ENCODE measurements at places on chromosomes 16 and 17.

DNA sequence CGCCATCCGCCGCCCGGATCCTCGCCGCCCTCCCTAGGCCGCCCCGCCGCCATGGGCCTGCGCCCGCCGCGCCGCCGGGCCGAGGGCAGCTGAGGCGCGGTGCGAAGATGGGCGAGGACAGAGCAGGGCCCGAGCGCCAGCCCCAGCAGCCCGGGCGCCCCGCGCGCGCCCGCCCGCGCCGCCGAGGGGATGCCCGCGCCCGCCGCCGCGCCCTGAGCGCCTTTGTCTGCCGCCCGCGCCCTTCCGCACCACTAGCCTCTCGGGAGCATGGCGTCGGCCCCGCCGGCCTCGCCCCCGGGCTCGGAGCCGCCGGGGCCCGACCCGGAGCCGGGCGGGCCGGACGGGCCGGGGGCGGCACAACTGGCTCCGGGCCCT is 278 bp downstream of the RAB11FIP3 start:
- no peak for DNase-seq

DNA sequence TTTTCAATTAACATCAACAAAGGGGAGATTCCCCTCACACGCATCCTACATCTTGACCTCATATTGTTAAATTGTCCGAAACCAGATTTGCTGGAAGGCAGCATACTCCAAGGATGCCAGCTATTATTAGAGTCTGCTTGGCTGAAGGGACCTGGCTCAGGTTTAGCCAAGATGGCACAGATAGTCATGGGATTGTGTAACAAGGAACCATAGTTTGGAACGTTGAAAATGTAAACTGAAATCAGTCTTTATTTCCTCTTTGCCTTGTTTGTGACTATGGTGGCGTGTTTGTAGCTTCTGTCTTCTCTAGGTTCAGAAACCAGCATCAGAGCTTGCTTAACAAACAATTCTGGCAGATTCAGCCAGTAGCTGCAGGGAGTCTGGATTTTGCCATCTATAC is 5.9 kb downstream of the ARSG start:
- no peak for DNase-seq

- no peak for DNase-seq
Observed at GRCh38 chr17:13407381-13407780, 194.3 kb downstream of the HS3ST3A1 start.

DNA sequence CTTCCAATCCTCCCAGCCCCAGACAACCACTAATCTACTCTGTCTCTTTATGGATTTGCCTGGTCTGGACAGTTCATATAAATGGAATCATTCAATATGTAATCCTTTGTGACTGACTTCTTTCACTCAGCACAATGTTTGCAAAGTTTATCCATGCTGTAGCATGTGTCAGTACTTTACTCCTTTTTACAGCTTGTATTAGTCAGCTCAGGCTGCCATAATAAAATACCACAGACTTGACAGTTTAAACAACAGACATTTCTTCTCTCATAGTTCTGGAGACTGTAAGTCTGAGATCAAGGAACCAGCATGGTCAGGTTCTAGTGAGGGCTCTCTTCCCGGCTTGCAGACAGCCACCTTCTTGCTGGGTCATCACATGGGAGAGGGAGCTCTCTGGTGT is 41.3 kb downstream of the GPRC5B start:
- DNase-seq = no peak

- DNase-seq = no peak
Observed at GRCh38 chr16:79849119-79849518, 248.6 kb upstream of the MAF start.

DNA sequence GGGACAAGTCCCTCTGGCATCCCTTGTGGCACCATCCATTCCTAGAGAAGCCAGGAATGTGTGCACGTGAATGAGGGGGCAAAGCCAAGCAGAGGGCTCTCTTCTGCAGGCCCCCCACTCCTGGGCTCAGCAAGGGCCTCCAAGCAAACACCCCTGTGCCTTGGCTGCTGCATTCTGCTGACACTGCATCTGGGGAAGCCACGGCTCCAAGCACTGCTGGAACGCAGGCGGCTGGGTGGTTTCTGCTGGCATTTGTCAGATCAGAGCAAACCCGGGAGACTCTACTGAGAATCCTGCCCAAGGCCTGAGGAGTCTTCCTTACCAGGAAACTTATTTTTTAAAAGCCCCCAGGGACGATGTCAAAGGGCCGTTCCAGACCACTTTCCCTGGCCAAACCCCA is 23.3 kb downstream of the ATP6V0D1 start:
- no peak for DNase-seq

DNA sequence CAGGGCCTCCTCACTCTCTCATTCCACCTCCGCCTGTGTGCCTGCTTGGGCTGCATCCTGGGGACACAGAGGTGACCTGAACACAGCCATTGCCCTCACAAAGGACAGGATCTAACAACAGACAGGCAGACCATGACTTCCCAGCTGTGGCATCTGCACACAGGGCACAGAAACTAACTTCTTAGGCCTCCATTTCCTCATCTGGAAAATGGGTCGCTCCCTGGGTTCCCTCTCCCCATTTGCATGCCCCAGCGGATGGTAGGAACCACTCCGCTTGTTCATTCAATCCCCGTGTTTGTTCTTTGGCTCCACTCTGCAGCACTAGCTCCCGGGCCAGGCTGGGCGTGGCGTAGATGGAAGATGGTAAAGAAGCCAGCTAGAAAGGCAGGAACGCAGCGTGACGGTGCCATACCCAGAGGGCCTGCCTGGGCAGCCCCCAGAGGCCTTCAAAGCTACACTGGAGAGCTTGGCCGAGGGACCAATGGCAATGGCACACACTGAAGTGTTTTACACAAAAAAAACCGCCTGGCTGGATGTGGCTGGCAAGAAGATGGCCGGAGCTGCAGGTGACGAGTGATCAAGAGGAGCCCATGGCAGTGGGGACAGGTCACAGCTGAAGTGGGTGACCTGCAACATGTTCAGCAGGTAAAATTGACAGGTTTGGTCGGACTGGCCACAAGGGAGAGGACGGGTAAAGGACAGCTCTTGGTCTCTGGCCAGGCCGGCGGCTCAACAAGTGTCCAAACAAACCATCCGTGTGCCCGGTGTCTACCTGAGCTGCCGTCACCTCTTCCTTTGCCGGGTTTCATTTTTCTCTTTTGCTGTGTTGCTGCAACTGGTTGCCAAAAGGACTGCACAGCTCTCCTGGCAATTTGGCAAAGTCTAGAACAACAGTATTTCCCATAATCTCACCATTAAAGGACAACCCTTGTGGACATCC is 66.9 kb downstream of the SOCS1 start:
- no peak for DNase-seq

- no peak for DNase-seq
Observed at GRCh38 chr16:88703486-88704309, 2.5 kb downstream of the RNF166 start.

- DNase-seq = no peak
Observed at GRCh38 chr17:43025290-43025657, 243 bp downstream of the RND2 start.

GRCh38 chr16:3080024-3080423 is 14.6 kb downstream of the IL32 start:
- no peak for DNase-seq
